ENCODE measurements at places on chromosomes 13 and 19.
A peak's percentile ranks its signal among the peaks of the same experiment; 100 is the strongest.

DNA sequence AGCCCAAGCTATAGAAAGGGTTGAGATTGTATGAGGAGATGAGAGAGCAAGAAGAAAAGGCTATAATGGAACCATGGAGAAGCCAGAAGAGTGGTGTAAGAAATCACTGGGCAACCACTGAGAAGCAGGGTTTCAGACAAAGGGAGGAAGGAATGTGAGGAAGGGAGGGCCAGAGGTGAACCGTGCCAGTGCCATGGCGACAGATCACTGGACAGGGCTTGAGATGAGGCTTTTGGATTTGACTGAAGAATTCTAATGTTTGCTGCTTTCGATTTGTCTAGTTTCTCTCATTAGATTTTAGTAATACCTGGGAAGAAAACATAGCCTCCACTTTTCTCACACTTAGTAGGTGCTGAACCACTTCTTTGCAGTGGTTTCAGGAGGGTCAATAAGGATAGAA lies 6.3 kb upstream of the GPR183 start:
- no peak for DNase-seq

- no peak for DNase-seq
These were observed 2.5 kb downstream of the ZNF552 start for GRCh38 chr19:57812226-57812625.

DNA sequence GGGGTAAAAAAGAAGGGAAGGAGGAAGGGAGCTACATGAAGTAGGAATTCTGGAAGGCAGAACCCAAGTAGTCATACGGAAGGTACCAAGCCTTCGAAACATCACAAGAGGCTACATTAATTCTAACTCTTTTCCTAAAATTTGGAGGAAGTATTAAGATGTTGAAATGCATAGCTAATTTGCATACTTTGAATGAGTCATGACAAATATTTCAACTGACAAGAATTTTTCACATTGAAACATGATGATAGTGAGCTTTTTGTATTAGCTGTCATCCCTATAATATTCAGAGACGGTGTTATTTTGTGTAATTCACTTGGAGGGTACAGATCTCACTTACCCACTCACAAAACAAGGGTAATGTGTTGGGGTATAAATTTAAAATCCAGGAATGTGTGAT lies 9.1 kb upstream of the ACOD1 start:
- DNase-seq, result no peak

- no peak for DNase-seq
These were observed 433.0 kb downstream of the TSHZ3 start for GRCh38 chr19:30916238-30916637.

GRCh38 chr13:102402290-102402689 lies 442 bp upstream of the FGF14 start:
- peak; percentile 90 for DNase-seq

DNA sequence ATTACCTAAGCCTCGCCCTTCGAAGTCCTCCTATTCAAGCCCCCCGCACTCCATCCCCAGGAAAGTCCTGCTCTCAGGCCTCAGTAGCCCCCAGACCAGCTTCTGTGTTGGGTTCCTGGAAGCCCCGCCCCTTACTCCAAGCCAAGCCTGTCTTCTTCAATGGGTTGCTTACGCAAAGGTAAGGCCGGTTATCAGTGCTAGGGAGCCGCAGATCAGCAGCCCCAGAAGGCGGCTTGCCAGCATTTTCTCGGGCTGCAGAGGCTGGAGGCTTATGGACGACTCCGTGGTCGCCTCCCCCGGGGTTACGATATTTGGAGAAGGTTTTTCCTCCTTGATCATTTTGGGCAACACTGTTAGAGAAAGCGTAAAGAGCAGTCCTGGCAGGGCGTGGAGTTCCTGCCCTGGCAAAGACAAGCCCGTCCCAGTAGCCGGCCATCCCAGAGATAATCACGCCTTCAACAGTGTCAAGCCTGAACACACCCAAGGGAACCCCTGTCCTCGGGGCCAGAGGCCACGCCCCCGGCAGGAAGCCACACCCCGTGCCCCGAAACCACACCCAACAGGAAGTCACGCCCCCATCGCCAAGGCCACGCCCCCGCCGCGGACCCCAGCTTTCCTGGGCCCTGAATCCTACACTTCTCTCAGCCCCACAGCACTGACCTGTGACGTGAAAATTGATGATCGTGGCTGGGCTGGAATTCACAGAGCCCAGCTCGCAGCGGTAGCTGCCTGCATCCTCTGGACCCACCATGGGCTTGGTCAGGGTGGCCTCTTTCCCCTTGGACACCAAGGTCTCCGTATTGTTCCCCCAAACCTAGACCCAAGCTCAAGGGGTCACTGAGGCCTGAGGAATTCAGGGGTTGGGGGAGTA lies 954 bp upstream of the RASIP1 start:
- no peak for DNase-seq
